ENCODE measurements at places on chromosomes 6 and 20. TPM values are rescaled to one million over a fixed set of nuclear protein-coding genes. Genes with fewer than 3 reads are reported as not detected.

Gene GCNT2
- polyA plus RNA-seq, result 1.3 TPM

Gene TRMT11
- polyA plus RNA-seq, result 19.5 TPM

Gene EXOC2
- polyA plus RNA-seq, result 22.4 TPM

Gene KHDRBS2
- not detected for polyA plus RNA-seq

DNA sequence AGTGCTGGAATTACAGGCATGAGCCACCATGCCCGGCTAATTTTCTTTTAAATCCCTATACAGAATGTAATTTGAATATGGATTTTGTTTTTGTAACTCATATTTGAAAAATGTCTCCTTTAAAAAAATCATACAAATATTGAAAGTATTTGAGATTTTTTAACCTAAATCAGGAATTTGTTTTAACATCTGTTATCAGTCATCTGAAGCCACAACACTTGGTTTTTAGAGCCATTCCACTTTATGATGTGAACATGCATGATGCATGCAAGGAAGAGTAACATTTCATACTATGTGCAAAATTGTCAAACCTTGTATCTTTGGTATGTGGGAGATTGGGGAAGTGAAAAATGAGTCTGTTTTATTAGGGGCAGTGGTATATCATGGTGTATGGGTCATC lies 124.5 kb upstream of the AHI1 start:
- no peaks in the 10 kb centered on the region for H3K36me3 ChIP-seq
- no peak overlapping the region for H3K4me3 ChIP-seq
- no peaks in the 10 kb centered on the region for H3K27me3 ChIP-seq
- no peak overlapping the region for H3K27ac ChIP-seq
- DNase-seq, result no peak

- DNase-seq, result no peak
- no peak overlapping the region for H3K4me3 ChIP-seq
- no peak overlapping the region for H3K27ac ChIP-seq
Observed at GRCh38 chr6:161134550-161135298, 139.1 kb downstream of the AGPAT4 start.

- no peaks in the 10 kb centered on the region for H3K36me3 ChIP-seq
- H3K27ac ChIP-seq, result no peak overlapping the region
- H3K27me3 ChIP-seq, result no peaks in the 10 kb centered on the region
- no peaks in the 10 kb centered on the region for H3K4me1 ChIP-seq
- no peak for DNase-seq
Observed at GRCh38 chr6:45772051-45772450, 243.6 kb downstream of the CLIC5 start.

All from fibroblast of lung (primary cell).